ENCODE measurements at places on chromosomes 3 and 15.
A peak's percentile ranks its signal among the peaks of the same experiment; 100 is the strongest.

DNA sequence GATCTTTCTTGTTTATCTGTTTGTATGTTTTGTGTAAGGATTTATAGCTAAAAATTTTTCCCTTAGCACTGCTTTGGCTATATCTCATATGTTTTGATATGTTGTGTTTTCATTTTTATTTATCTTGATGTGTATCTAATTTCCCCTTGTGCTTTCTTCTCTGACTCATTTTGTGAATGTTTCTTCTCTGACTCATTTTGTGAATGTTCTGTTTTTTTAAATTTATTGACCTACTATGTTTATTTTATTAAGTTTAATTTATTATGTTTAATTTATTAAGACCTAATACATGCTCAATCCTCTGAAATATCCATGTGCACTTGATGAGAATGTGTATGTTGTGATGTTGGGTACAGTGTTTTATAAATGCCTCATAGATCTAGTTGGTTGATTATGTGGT lies 793.5 kb upstream of the CADM2 start:
- DNase-seq = no peak

DNA sequence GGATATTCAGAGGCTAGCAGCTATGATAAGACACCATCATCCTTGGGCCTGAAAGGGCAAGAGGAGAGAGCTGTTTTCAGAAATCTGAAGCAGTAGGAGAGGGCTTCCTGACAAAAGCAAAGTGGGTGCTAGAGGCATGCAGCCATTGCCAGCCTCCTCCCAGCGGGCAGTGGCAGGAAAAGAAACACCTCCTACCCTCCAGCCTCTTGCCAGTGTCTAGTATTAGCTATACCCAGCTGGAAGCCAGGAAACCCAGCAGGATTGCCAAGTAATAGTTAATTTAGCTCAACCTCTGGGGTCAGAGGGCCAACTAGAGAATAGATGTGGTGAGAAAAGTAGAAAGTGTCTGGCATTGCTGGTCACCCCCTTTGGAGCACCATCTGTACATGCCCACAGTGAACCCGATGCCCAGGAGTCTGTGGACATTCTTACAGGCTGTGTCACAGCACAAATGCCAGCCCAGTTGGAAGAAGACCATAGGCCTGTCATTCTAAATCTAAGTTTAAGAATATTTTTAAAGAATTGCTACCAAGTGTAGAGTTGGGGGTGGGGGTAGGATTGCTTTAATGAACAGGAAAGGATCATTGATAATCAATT lies 85.3 kb downstream of the HCN4 start:
- DNase-seq = no peak

DNA sequence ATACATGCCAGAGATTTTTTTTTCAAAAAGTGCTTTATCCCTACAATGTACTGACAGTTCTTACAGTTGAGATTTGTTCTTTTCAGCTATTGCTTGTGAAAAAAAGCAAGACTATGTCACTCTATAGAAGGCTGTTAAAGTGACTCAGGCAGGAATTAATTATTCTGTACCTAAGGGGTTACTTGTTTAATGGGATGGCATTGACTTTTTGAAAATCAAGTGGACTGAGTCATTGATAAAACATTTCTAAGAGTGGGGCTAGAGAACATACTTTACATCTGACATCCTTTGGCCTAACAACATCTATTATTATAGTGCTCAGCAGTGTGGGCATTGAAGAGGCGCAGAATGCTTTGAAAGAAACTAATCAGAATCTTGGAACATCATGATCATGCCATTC lies 34.3 kb downstream of the INTS14 start:
- DNase-seq = no peak

- no peak for DNase-seq
Measured at GRCh38 chr15:100939791-100940190, 20.6 kb downstream of the LRRK1 start.

DNA sequence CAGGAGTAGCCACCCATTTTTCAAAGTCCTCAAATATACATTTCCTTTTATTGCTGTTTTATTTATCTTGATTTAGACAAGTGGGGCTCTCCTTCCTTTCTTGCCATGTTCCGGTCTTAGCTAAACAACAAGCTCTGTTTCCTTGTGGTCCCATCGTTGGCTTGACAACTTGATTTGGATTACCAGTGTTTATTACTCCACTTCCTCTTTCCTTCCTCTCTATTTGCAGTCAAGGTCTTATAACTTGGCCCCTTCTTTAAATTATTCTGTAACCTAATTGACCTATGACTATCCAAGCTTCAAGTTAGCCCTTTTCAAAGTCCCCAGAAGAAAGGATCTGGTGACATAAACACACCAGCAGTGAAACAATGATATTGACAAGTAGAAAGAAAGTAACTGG lies 130.6 kb upstream of the STT3B start:
- no peak for DNase-seq

- no peak for DNase-seq
Measured at GRCh38 chr3:113771993-113772392, 25.2 kb downstream of the ATP6V1A start.

DNA sequence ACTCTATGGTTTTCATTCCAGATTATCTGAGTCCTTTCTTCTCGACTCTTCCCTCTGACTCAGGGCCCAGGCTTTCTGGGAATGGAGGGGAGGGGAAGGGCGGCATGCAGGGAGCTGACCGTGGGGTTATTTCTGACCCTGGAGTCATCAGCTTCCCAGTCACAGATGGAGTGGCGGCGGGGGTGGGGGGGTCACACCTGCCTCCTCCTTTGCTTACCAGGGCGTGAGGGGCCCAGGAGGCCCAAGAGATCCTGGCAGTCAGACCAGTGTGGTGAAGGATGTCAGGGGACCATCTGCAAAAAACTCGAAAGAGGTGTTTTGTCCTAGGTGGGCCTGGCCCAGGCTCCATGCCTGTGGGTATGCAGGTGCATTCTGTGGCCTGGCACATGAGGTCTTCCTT lies 996 bp upstream of the XIRP1 start:
- no peak for DNase-seq

- DNase-seq = no peak
Measured at GRCh38 chr3:23094412-23094811, 108.7 kb upstream of the UBE2E2 start.

GRCh38 chr3:38992117-38992760 lies 59.5 kb downstream of the SCN11A start:
- no peak for DNase-seq

DNA sequence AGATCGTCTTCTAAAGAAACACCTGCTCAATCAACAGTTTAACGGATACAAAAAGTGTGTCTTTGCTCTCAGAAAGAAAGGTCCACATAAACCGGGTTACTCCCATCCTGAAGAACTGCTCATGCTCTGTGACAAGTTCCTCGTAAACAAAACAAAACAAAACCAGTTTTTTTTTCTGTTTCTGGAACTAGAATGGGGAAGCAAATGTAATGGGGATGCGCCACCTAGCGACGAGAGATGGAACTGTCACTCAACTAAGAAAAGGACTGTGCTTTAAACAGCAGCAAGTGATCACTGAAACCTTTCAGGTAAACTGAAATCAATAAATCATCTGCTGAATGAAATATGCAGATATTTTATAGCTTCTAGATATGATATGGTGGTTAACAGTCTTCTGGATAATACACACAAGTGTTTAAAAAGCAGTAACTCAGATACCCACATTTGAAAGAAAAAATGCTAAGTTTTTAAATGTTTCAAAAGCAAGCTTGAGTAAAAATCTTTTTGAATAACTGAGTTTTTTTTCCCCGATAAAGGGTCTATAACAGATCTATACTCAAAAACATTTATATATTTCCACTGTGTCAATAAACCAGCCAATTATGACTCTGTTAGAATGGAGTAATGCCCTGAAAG lies 10.9 kb downstream of the TM2D3 start:
- peak; percentile 70 for DNase-seq

GRCh38 chr3:99396651-99397275 lies 241.6 kb upstream of the COL8A1 start:
- no peak for DNase-seq

DNA sequence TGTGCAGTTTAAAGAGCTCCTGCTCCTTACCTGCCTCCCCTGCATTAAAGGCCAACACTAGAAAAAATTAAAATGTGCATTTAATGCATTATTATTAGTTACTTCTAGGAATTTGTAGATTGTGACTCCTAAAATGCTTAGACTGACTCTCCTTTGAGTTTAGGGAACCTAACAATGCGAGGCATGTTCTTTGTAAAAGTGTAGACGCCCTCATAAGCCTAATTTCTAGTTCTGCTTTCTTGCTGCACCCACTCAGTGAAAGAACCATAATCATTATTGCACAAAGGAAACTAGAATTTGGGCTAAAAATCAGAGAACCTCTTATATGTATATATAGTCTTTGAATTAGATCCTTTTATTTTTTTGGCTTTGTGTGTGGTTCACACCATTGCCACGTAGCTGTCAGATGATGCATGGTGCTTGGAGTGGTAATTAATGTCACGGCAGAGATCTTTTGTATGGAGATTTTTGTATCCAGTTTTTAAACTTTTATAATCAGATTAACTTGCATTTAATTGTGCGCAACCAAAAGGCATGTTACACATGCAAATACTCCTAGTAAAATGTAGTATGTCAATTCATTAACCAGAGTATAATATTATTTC lies 710 bp downstream of the ABHD10 start:
- DNase-seq = no peak

- DNase-seq = no peak
Measured at GRCh38 chr3:50385754-50386153, 26.4 kb upstream of the TMEM115 start.

DNA sequence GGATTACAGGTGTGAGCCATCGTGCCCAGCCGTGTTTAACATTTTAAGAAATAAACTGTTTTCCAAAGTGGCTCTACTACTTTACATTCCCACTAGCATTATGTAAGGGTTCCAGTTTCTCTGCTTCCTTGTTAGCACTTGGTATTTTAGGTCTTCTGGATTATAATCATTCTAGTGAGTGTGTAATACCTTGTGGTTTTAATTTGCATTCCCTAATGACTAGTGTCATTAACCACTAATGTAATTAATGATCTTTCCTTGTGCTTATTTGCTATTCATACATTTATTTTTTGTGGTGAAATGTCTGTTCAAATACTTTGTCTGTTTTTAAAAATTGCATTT lies 30.7 kb downstream of the ARIH2 start:
- DNase-seq = no peak

- no peak for DNase-seq
Measured at GRCh38 chr3:16430717-16431630, 82.5 kb downstream of the RFTN1 start.

DNA sequence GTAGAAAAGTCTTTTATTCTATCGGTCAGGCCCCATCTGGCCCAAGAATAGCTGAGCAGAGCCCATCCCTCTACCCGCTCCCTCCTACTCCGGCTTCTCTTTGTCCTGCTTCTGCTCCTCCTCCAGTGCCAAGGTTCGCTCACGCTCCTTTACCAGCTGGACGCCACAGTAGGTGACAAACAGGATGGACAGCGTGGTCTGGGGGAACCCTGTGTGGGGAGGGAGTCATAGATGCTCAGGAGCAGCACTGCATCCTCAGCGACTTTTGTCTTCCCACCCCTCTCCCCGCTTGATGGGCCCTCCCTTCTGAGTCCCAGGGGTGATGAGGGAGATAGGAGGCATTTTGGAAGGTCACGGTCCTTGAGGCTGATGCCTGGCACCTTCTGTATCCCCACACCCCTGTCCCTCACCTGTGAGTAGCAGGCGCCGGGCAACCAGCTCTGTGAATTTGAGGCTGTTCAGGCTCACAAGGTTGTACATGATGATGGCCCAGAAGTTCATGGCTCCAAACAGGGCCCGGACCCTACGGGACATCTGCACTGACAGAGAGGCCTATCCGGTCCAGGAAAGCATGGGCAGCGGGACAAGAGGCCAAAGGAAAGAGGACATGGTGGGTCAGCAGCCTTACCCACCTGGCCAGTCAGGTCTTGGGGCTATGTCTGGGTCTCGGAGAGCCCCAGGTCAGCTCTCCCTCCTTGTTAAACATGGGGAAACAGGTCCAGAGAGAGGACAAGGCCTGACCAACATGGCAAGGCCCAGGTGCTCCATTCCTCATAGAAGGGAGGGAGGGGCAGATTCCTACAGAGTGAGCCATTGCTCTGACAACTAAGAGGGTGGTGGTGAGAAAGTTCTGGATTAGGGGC lies 7.6 kb downstream of the KLHL40 start:
- no peak for DNase-seq

GRCh38 chr3:134751831-134752230 lies 43.2 kb upstream of the EPHB1 start:
- DNase-seq = no peak

DNA sequence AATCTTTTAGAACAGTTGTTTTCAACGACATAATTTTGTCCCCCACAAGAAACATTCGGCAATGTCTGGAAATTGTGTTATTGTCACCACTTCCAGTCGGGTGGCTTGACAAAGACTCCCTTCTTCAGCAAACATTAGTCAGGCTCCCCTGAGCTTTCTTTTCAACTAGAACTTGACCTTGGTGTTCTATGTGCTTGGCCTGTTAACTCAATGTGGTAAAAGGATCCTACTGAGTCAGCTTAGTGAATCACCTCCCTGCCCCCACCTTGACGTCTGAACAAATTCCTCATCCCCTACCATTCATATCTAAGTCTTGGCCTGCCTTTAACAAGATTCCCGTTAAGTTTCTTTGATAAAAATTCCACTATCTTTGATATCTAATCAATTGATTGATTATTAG lies 465.0 kb upstream of the ROBO1 start:
- no peak for DNase-seq

DNA sequence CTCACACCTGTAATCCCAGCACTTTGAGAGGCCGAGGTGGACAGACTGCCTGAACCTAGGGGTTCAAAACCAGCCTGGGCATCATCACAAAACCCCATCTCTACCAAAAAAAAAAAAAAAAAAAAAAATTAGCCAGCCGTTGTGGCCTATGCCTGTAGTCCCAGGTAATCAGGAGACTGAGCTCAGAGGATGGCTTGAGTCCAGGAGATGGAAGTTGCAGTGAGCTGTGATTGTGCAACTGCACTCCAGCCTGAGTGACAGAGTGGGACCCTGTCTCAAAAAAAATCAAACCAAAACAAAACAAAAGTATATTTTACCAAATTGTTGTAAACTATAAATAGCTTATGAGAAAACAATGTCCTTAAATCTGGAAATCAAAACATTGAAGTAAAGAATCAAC lies 34.7 kb upstream of the UBP1 start:
- DNase-seq = no peak

- DNase-seq = no peak
Measured at GRCh38 chr15:88476635-88477060, 9.1 kb downstream of the MRPS11 start.

DNA sequence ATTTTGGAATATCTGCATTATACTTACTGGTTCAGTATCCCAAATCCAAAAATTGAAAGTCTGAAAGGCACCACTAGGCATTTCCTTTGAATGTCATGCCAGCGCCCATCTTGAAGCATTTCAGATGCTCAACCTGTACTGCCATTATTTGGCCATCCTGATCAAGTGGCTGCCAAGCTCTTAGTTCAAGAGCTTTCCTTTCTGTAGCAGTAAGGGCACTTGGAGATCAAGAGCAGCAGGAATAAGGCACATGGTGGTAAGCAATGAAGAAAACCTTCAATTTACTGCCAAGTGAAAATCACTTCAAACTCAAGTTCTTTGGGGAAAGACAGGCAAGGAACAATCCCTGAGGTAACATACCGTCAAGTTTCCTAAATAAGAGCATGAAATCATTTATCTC lies 10.0 kb downstream of the RHOA start:
- no peak for DNase-seq

GRCh38 chr3:42572278-42572677 lies 9.5 kb downstream of the SEC22C start:
- DNase-seq = peak; percentile 22

- DNase-seq = no peak
Measured at GRCh38 chr15:100093211-100094126, 248.3 kb downstream of the ADAMTS17 start.
